ENCODE measurements at places on chromosomes 5 and 9.

DNA sequence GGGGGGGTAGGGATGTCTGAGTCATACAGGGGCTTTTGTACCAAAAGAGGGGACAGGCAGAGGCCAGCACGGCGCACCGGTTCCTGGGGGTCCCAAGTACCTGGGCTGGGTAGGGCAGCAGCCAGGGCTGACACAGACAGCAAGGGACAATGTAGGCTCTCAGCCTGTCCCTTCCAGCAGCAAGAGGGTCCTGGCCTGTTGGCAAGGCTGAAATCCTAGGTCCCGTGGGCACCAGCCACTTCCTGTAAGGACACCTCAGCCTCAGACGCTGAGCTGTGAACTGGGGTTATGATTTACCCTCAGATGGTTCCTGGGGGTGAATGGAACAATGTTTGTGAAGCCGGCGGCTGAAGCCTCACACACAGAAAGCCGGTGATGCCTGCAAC is 41.3 kb downstream of the NACC2 start:
- DNase-seq = no peak

DNA sequence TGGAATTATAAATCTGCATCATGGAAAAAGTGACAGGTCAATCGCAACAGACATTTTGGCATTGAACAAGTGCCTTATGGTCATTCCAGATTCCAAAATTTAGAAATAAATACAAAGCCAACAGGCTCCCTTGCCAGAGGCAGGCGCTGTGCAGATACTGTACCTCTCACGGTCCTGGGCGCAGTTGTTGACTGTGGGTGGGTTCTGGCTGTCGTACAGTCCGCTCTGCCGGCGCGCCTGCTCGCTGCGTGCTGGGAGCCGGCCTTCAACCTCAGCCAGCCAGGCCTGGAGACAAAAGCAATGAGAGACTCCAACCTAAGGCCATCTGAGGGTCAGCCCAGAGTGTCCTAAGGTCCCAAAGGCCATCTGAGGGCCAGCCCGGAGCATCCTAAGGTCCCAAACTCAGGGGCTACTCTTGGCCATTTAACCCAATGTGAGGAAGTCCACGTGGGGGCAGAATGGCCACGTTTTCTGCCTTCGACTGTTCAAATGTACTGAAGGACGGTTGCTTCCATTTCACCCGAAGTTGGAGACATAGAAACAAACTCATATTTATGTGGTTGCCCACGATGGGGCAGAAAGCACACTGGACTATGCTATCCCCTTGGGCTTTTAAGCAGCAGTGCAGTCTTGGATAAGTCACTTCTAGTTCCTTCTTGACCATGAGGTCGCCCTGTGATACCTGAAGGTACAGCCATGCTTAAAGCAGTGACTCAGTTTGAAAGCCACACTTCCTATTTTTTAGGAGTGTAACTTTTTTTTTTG is 65.2 kb downstream of the USP20 start:
- DNase-seq = no peak

GRCh38 chr5:10056228-10056760 is 193.4 kb downstream of the ATPSCKMT start:
- DNase-seq = no peak

DNA sequence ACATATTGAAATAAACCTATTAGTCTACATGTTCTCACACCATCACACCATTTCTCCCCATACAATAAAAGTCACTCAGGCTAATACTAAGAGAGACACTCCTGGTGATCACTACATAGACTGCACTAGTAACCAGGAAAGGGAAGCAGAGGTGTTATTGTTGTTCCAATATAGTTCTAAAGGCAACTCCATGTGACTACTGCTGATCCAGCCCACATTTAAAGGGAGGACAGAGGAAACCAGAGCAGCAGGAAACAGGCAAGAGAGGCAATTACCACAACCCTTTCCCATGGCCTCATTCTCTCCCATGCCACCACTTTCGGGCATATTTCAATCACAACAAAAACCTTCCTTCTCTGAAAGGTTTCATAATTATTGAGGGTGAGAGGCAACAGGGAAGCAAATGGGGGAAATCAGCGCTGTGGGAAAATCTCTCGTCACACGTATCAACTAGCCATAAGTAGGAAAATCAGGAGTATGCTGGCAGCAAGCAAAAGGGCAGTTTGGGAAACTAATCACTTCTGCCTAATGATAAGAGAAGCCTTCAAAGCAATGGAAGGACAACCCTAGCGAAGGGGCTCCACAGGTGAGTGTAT is 1.8 kb downstream of the UBAP2 start:
- DNase-seq = no peak

- DNase-seq = no peak
Observed at GRCh38 chr9:89866701-89867100, 261.9 kb downstream of the GADD45G start.
